ENCODE measurements at places on chromosomes 16 and 17. TPM values are rescaled to one million over a fixed set of nuclear protein-coding genes. Genes with fewer than 3 reads are reported as not detected.

DNA sequence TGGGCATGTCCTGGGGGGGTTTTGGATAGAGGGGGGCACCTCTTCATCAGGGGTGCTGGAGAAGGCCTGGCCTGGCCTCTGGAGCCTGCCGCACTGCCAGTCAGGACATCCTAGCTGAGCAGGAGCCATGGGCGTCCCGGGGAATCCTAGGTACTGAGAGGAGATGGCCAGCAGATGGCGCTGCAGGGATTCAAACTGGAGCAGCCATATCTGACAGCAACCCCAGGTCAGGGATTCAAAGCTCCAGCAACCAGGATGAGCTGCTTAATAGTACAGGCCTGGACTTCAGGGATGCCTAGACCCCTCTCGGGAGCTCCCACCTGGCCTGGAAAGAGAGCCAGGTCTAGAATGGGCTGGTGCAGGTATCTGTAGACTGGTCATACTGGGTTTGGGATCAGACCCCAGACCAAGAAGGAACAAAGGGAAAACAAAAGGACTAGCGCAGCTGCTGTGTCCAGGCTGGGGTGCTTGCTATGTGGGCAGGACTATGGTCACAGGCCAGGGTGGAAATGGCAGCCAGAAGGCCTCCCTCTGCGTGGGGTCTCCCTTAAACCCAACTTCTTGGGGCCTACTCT lies 306.9 kb upstream of the RBFOX1 start:
- no peaks in the 10 kb centered on the region for H3K4me1 ChIP-seq
- H3K27me3 ChIP-seq = no peaks in the 10 kb centered on the region
- H3K4me3 ChIP-seq = no peak overlapping the region
- no peak overlapping the region for H3K27ac ChIP-seq
- no peaks in the 10 kb centered on the region for H3K36me3 ChIP-seq

GRCh38 chr16:63816276-63816675 lies 1305.6 kb downstream of the CDH11 start:
- no peak overlapping the region for H3K4me3 ChIP-seq
- DNase-seq = no peak
- H3K36me3 ChIP-seq = no peaks in the 10 kb centered on the region
- no peak overlapping the region for H3K27ac ChIP-seq
- H3K27me3 ChIP-seq = no peaks in the 10 kb centered on the region
- no peaks in the 10 kb centered on the region for H3K4me1 ChIP-seq

DNA sequence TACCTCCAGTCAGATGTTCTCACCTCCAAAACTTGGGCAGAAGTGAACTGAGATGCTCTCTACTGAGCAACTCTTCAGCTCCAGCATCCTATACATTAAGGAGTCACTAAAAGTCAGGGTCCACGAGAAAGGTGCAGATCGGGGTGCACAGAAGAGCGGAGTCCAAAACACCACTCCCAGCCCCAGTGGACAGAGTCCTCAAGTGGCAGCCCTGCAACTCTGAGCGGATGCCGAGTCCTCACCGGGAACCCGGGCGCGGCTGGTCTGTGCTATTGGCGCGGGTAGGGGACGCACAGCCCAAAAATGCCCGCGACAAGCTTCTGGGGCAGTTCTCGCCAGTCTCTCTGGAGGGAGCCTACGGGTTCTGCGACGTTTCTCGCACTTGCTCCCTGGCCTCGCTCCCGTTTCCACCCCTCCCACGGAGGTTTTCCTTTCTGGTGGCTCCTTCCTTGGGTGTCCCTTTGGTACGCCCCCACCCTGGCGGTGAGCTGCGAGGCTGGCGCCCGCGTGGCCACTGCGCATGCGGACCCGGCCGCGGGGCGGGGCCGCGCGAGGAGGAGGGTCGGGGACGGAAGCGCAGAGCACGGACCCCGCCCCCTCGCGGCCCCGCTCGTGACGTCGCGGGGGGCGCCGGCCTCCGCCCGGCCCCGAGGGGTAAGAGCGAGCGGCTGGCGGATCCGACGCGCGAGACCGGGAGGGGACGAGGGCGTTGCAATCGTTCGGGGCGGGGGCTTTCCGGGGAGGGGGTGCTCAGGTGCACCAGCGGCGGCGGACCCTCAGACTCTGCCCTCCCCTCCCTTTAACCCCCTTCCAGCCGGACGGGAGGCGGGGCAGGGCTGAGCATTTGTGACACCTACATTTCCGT lies at the start of gene TMEM219:
TMEM219 (plus strand) TSS at position 601 of the 865 bp plus-strand sequence. CDS start 1,065 bp downstream, outside the sequence.
- peak; percentile 93 for DNase-seq
- peak within 1 kb of the TSS; percentile 87 for H3K27ac ChIP-seq
- H3K36me3 ChIP-seq = no peaks in the 10 kb centered on the region

- H3K27me3 ChIP-seq = no peaks in the 10 kb centered on the region
- H3K4me1 ChIP-seq = peaks cover 44% of the 10 kb centered on the region
- peak within 1 kb of the TSS; percentile 80 for H3K4me3 ChIP-seq
- no peaks in the 10 kb centered on the region for H3K36me3 ChIP-seq
- peak within 1 kb of the TSS; percentile 47 for H3K27ac ChIP-seq
- DNase-seq = peak; percentile 62
Observed at GRCh38 chr16:57284209-57284951, at the start of gene PLLP. Gene PLLP (minus strand): TSS chr16:57284672. CDS start chr16:57284540, 132 bp downstream.

The CTRB1 gene
- total RNA-seq = 14,932 TPM

DNA sequence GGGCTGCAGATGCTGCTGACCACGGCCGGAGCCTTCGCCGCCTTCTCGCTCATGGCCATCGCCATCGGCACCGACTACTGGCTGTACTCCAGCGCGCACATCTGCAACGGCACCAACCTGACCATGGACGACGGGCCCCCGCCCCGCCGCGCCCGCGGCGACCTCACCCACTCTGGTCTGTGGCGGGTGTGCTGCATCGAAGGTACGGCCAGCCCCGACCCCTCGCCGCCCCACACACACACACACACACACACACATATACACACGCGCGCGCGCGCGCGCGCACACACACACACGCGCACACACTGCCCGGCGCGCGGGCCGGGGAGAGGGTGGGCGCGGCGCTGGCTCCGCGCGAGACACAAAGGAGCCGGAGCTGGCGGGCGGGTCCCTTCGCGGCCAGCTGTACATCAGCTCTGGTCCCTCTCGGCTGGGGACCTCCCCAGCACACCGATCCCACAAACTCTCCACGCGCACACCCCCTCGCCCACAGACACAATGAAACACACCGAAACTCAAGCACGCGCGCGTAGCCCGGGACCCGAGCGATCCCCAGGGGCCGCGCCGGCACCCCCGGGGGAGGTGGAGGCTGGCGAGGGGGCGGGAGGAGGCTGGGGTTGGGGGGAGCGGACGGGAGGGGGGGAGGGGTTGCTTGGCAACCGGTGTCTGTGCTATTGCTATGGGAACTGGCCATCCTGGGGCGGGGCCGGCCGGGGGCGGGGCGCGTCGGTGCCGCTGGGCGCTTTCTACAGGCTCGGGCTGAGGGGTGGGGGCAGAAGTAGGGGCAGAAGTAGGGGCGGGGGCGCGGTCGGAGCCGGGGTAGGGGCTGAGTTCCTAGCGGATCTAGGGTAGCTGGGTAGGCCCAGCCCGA lies 658 bp downstream of the CACNG4 start:
- peak; percentile 34 for DNase-seq
- H3K27me3 ChIP-seq = no peaks in the 10 kb centered on the region
- H3K27ac ChIP-seq = no peak overlapping the region
- H3K36me3 ChIP-seq = no peaks in the 10 kb centered on the region

GRCh38 chr16:20704281-20704680 lies 6.8 kb upstream of the ACSM1 start:
- peaks cover 24% of the 10 kb centered on the region for H3K4me1 ChIP-seq
- no peak overlapping the region for H3K27ac ChIP-seq
- peaks cover 1% of the 10 kb centered on the region for H3K27me3 ChIP-seq
- DNase-seq = no peak
- no peak overlapping the region for H3K4me3 ChIP-seq

GRCh38 chr17:33086878-33087277 lies 95.2 kb downstream of the SPACA3 start:
- no peak overlapping the region for H3K27ac ChIP-seq
- H3K36me3 ChIP-seq = no peaks in the 10 kb centered on the region
- H3K4me3 ChIP-seq = no peak overlapping the region
- H3K4me1 ChIP-seq = no peaks in the 10 kb centered on the region
- no peak for DNase-seq
- H3K27me3 ChIP-seq = no peaks in the 10 kb centered on the region

The CDR2L gene
- total RNA-seq = 18.5 TPM

The TEX19 gene
- total RNA-seq = not detected

DNA sequence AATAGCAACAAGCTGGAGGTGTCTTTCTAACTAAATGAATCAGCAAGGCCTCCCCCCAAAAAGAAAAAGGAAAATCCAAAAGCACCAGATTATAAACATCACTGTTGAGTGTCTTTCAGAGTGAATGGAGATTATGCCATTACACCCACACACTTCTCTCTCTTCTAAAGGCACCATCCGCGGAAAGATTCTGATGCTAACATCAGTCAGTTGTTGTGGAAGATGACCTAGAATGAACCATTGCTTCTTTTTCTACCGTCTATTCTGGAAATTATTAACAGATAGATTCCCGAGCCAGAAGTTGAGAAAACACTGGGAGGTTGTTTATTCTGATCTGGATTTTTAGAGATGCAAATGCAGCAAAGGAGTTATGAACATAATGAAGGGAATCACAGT lies 60.9 kb upstream of the FAM20A start:
- no peaks in the 10 kb centered on the region for H3K27me3 ChIP-seq
- H3K27ac ChIP-seq = no peak overlapping the region
- no peak overlapping the region for H3K4me3 ChIP-seq
- no peaks in the 10 kb centered on the region for H3K4me1 ChIP-seq

DNA sequence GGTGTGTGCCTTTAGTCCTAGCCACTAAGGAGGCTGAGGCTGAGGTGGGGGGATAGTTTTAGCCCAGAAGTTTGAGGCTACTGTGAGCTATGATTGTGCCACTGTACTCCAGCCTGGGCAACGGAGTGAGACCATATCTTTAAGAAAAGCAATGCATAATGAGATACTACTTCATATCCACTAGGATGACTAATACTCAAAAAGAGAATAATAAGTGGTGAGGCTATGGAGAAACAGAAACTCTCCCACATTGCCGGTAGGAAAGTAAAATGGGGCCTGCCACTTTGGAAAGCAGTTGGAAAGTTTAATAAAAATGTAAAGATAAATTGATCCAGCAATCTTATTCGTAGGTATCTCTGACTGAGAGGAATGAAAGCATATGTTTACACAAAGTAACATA lies 4.6 kb upstream of the NPIPB2 start:
- H3K4me3 ChIP-seq = no peak overlapping the region
- no peaks in the 10 kb centered on the region for H3K36me3 ChIP-seq
- no peak for DNase-seq
- no peaks in the 10 kb centered on the region for H3K27me3 ChIP-seq
- no peak overlapping the region for H3K27ac ChIP-seq

DNA sequence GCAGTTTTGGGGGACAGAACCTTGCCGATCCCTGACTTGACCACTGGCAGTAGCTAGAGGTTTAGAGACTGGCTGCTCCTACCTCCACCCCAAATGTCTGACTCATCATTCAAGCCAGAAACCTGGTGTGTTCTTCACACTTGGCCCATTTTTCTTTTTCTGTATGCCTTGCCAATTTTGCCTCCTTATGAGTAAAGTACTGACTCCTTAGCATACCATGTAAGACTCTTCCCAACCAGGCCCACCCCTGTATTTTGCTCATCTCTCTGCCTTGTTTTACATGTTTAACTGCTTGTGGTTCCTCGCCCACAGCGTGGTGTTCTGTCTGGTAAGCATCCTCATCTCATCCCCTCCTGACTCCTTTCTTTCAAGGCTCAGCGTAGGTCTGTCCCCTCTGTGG lies 37.9 kb downstream of the NUP88 start:
- no peak for DNase-seq
- H3K27ac ChIP-seq = no peak overlapping the region
- H3K4me1 ChIP-seq = no peaks in the 10 kb centered on the region
- peaks cover 9% of the 10 kb centered on the region for H3K36me3 ChIP-seq

DNA sequence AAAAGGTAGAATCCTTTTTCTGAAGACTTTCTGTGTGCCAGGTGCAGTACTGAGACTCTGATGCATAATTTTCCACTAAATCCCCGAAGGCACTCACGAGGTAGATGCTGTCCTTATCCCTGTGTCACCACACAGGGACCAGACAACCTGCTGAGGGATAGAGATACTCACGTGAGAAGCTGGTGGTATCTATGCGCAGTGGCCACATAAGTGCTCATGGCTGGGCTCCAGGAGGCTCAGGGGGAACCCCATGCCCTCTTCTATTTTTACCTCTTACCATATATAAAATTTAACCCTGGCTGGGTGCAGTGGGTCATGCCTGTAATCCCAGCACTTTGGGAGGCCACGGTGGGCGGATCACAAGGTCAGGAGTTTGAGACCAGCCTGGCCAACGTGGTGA lies 38.3 kb downstream of the NT5M start:
- no peak overlapping the region for H3K27ac ChIP-seq
- H3K27me3 ChIP-seq = no peaks in the 10 kb centered on the region
- H3K4me3 ChIP-seq = no peak overlapping the region
- DNase-seq = no peak
- no peaks in the 10 kb centered on the region for H3K4me1 ChIP-seq

The TANGO6 gene
- 9.6 TPM for total RNA-seq

DNA sequence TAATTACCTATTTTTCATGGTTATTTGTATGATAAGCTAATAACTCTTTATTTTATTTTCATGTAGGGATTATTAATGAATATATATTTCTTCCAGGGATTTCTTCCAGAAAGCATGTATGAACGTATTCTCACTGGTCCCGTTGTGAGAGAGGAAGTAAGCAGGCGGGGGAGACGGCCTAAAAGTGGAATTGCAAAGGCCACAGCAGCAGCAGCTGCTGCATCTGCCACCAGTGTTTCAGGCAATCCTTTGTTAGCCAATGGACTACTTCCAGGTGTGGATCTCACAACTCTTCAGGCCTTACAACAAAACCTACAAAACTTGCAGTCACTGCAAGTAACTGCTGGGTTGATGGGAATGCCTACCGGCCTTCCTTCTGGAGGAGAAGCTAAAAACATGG lies 110.3 kb upstream of the RBL2 start:
- H3K4me1 ChIP-seq = no peaks in the 10 kb centered on the region
- no peak for DNase-seq
- no peaks in the 10 kb centered on the region for H3K27me3 ChIP-seq
- H3K4me3 ChIP-seq = no peak overlapping the region
- H3K27ac ChIP-seq = no peak overlapping the region
